ENCODE measurements at places on chromosomes 6 and 20. TPM values are rescaled to one million over a fixed set of nuclear protein-coding genes. Genes with fewer than 3 reads are reported as not detected.
A peak's percentile ranks its signal among the peaks of the same experiment; 100 is the strongest.

The PKIB gene
- 1.2 TPM for polyA plus RNA-seq

DNA sequence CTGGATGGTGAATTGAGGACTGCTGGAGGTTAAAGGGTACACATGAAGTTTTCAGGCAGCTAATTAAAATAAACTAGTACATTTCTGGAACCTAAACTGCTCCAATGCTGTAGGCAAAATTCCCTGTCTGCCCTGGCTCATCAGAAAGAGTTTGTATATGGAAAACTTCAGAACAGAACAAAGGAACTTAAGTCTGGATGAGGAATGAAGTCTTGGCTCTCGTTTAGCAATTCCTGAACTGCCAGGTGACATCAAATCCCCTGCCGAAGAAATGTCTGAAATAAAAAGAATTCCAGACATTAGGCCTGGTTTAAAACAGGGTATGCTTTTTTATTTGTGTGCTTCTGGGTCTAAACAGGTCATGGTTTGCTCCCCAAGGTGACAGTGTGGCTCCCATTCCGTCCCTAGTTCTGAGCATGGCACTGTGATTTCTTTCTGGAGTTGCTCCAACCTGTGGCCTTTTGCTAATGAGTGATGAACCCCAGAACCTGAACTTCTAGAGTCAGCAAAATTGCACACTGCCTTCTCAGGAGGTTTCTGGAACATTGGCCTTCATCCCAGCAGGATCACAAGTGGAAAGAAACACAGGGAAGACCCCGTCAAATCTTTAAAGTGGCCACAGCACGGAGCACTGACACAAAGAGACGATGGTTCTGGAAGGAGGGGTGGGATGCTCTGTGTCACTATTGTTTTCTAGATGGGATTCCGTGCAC lies 129.4 kb upstream of the NAA20 start:
- DNase-seq: no peak

GRCh38 chr6:26312096-26312463 lies 52.9 kb upstream of the BTN3A2 start:
- DNase-seq: no peak

The MRPS26 gene
- polyA plus RNA-seq: 94.2 TPM

DNA sequence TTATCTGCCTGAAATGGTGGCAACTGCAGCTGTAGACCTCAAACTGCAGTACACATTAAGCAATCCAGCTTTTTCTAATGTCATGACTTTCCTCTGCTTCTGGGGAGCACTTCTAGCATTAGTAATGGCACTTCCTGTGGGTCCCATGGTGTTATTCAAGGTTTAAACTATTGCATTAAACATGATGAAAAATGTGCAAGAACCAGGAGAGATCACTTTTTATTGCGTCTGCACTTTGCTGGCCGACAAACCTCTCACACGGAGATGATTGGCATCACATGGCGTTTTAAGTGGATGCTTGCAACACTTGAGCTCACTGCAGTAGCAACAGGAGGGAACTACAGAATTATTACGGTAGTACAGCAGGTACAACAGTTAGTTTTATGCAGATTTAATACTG lies 148.4 kb downstream of the HIVEP2 start:
- no peak for DNase-seq

- DNase-seq: no peak
Measured at GRCh38 chr6:164037171-164037870, 622.8 kb downstream of the QKI start.

DNA sequence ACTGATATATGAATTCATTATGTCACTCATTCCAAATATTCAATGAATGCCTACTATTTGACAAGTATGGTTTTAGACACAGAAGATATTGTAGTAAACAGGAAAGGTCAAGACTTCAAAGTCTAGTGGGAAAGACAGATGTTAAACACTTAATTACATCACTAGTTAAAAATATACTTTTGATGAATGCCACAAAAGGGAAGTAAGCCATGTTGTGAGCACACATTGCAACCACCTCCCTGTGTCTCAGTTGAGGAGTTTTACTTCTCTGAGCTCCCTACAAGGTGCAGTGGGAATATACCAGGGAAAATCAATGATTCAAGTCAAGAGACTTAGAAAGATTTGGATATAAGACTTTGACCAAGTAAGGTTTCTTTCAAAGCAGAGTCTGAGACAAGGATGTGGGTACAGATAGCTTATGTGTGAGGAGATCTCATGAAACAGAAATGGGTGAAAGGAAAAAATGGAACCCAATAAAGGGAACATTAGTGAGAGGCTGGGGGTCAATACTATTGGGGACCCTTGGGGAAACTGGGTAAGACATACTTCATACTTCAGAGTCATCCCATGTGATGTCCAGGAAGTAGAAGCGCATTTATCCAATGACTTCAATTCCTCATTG lies 503.7 kb downstream of the KIF16B start:
- no peak for DNase-seq

The EXOC2 gene
- polyA plus RNA-seq: 33.9 TPM

The SLC39A7 gene
- 24.8 TPM for polyA plus RNA-seq

DNA sequence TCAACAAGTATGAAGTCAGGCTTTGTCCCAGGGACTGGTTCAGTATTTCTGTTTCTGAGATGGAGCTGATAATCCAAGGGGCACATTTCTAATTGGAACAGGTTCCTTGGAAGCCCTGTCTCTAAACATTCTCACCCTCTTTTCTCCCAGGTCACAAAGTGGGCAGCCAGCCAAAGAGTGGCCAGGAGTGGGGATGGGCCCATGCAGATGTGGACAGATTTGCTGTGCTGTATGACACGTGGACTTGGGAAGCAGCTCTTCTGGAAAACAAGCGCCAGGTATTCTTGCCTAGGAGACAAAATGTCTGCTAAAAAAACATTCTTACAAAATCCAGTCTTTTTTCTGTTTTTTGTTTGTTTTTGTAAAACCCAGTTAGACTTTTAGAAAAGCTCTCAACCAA lies 140.2 kb downstream of the CD164 start:
- DNase-seq: no peak

GRCh38 chr6:90136837-90137568 lies 159.6 kb downstream of the BACH2 start:
- DNase-seq: no peak

GRCh38 chr6:63787021-63787420 lies 151.4 kb downstream of the PHF3 start:
- DNase-seq: no peak

The NKX2-2 gene
- not detected for polyA plus RNA-seq

The MUC21 gene
- not detected for polyA plus RNA-seq

The IMPG1 gene
- not detected for polyA plus RNA-seq

- DNase-seq: no peak
Measured at GRCh38 chr20:35465976-35466375, 10.6 kb downstream of the CEP250 start.

- DNase-seq: no peak
Measured at GRCh38 chr6:79377047-79377446, 142.6 kb upstream of the HMGN3 start.

GRCh38 chr20:40682104-40682981 lies 6.7 kb downstream of the MAFB start:
- DNase-seq: no peak

DNA sequence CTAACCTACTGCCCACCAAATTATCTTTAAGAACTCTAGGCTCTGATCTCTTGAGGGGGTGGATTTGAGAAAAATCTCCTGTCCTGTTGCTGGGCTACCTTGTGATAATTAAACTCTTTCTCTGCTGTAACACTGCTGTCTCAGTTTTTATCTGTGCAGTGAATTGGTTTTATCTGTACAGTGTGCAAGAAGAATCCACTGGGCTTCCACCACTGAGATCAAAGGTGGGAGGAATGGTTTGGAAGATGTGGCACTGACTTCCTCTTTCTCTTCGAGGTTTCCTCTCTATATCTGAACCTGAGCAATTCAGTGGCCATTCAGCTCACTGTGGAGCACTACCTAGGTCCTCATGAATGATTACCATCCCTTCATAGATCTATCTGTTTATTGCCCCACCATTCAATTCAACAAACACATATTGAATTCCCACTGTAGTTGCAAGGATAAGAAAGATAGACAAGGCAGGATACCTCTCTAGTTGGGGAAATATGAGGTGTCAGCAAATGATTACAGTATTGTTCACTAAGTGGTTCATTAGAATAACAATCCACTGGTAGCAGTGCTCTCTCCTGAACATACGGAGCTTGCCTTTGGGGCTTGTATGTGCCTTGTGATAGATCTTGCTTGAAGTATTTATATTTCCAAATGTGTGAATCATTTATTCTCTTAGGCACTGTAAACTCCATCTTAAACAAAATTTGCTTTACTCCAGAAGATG lies 172.1 kb upstream of the ARG1 start:
- no peak for DNase-seq

The CEP85L gene
- polyA plus RNA-seq: 47.3 TPM

The JPH2 gene
- polyA plus RNA-seq: not detected

The SLC16A10 gene
- polyA plus RNA-seq: 22.6 TPM

The NFATC2 gene
- 30.1 TPM for polyA plus RNA-seq

GRCh38 chr6:122381494-122382265 lies 17.8 kb upstream of the HSF2 start:
- peak; percentile 59 for DNase-seq
